ENCODE measurements at places on chromosomes 16 and 17. TPM values are rescaled to one million over a fixed set of nuclear protein-coding genes. Genes with fewer than 3 reads are reported as not detected.

DNA sequence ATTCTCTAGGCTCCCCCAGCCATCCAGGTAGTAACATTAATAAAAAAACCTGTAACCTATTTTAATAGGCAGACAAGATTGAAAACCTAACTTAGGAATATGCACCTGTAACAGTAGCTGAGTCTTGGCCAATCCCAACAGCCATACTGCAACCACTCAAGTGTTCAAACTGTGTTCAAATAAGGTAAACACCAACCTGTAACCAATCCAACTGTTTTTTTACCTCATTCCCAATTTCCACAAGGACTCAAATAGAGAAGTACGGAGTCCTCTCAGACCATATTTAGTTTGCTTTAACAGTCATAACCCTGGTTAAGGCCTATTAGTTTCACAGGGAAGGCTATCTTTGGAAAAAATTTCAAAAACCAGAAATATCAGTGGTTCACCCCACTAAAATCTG is 40.4 kb upstream of the NOS2 start:
- no peak for DNase-seq

DNA sequence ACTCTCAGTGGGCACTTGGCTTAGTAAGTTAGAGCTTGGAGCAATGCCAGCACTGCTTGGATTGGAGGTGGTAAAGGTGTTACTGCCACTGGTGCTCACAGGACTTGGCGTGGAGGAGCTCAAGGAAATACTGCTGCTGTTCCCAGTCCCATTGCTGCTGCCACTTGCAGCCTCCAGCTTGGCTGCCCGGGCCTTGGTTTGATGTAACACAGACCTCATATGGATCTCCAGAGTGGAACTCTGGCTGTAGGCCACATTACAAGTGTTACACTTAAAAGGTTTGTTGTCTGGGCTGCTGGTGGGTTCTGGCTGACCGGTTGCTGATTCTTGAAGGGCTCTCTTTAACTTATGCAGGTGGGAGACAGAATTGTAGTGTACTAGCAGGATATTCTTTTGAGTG is 250.3 kb downstream of the ZFHX3 start:
- no peak for DNase-seq

DNA sequence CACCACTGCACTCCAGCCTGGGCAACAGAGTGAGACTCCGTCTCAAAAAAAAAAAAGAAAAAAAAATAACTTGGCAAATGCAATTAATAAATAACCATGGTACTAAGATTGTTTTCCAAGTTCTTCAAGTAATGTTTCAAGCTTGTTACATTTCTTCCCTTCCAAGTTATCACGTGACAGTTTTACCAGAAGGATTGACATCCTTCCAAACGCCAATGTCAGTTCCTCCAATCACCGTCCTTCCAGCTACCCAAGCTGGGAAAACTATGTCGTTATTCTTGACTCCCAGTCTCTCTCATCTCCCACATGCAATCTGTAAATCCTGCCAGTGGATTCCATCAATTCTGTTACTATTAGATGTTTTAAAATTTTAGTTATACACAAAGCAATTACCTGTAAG is 3.9 kb upstream of the PHAF1 start:
- DNase-seq, result no peak

The HIC1 gene
- 7.6 TPM for total RNA-seq

The HASPIN gene
- not detected for total RNA-seq

DNA sequence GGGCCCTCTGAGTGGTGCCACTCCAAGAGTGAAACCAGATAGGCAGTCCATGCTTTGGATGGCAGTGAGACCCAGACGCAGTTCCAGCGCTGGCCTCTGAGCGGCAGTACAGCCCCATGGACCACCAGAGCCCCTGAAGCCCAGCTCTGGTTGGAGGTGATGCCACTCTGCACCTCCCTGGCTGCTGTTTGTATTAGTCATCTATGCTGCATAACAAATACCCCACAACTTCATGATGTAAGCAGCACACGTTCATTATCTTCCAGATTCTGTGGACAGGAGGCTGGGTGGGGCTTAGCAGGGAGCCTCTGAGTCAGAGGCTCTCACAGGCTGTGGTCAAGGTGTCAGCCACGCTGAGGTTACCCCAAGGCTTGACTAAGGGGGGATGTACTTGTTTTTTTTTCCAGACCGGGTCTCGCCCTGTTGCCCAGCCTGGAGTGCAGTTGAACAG is 5.1 kb upstream of the NME4 start:
- DNase-seq, result peak; percentile 70

GRCh38 chr17:72079700-72080099 is 41.1 kb upstream of the SOX9 start:
- DNase-seq, result no peak

DNA sequence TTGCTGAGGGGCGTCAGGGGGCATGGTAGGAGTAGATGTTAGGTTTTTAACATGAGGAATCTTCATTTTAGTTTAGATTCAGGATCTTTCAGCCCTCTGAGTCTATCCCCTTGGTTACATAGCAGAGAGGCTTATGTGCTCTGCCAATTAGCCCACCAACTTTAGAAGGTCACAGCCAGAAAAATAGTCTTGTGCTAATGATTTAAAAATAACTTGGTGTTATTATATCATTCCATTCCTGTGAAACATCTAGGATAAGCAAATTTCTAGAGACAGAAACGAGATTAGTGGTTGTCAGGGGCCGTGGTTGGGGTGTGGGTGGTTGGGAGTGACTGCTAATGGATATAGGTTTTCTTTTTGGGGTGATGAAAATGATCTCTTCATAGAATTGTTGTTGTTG is 183.7 kb downstream of the SNX29 start:
- no peak for DNase-seq

GRCh38 chr16:60419859-60420258 is 1616.4 kb downstream of the CDH8 start:
- no peak for DNase-seq

GRCh38 chr17:35242158-35242804 is 591 bp upstream of the SLFN5 start:
- peak; percentile 94 for DNase-seq

DNA sequence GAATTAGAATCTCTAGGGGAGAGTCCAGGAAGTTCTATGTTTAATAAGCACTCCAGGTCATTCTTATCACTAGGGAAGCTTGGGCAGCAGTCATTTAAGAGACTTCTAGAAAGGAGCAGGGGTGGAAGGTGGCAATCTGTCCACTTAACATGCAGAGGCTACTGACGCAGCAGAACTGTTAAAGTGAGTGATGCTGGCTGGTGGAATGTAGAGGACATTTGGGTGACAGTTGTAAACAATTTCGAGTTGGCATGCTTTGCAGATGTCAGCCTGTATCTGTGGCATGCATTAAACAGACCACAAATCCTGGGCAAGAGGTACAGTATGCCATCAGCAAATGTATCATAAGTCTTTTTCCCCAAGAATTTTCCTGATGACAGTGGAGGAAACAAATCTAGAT is 40.5 kb upstream of the HS3ST3A1 start:
- no peak for DNase-seq

The YBX2 gene
- 0.43 TPM for total RNA-seq

DNA sequence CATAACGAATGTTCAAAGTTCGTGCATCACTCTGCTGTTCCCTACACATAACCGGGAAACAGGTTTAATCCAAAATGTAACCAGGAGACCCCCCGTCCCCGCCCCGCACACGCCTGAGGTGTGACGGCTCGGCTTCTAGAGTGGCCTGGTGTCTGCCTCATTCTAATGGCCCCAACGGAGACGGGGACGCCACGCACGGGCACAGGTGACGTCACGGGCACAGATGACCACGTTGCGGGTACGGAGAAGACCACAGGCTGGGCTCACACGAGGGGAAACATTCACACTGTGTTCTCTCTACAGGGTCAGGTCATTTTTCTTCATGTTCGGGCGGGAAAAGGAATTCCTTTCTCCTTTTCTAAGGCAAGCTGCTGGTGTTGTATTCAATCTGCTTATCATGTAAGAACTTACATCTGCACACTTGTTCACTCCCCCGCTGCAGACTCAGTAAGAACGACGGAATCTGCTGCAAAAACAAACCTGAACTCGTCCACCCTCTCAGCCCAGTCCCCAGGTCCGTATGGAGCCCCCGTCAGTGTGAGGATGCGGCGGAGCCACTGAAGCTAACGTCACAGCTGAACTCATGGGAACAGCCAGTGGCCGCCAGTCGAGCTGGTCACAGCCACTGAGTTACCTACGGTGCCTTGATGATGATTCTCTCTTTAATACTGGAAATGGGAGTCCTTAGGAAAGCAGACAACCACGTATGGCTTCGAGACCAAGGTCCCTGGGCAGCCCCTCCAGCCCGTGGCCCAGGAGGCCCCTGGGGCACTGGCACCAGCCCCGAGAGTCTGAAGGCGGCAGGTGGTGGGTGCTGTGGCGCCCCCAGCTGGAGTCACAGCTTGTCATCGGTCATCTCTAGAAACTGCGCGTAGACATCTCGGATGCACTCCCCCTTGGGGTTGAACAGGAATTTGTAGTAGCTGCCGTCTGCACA is 32.9 kb downstream of the WDR45B start:
- no peak for DNase-seq

The TOX3 gene
- 7.2 TPM for total RNA-seq

- peak; percentile 71 for DNase-seq
These were observed 1.0 kb downstream of the LMF1 start for GRCh38 chr16:969508-970385.

GRCh38 chr16:70662991-70663523 is 16.7 kb downstream of the IL34 start:
- no peak for DNase-seq

The DNAI2 gene
- total RNA-seq, result not detected

- no peak for DNase-seq
These were observed 70.2 kb upstream of the ZNF750 start for GRCh38 chr17:82910041-82910481.

DNA sequence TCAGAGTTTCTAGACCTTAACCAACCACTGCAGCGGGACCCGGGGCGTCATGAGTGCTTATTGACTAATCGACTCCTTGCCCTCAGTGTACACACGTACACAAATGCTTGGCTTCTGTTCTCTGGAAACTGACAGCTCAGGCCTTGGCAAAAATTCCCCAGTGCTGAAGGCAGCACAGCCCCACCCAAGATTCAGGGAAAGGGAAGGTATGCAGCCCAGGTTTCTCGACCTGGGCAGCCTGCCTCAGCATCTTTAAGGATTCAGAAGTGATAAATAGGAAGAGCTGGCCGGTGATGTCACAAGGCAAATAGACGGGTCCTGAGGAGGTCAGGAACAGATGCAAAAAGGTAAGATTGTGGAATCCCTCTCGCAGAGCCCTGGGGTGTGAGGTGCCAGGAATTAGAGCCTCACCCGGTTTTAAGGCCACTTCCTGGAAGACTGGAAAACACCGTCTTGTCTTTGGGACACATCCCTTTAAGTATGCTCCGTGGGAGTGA is 9.0 kb upstream of the CDH3 start:
- DNase-seq, result peak; percentile 53

The CHST5 gene
- not detected for total RNA-seq

GRCh38 chr16:49478107-49478506 is 104.5 kb downstream of the C16orf78 start:
- no peak for DNase-seq

- no peak for DNase-seq
These were observed 88.2 kb upstream of the FA2H start for GRCh38 chr16:74862743-74863244.

GRCh38 chr16:71357681-71358080 is 842 bp upstream of the CALB2 start:
- no peak for DNase-seq

GRCh38 chr17:35082073-35082657 is 18.7 kb upstream of the RFFL start:
- DNase-seq, result no peak

DNA sequence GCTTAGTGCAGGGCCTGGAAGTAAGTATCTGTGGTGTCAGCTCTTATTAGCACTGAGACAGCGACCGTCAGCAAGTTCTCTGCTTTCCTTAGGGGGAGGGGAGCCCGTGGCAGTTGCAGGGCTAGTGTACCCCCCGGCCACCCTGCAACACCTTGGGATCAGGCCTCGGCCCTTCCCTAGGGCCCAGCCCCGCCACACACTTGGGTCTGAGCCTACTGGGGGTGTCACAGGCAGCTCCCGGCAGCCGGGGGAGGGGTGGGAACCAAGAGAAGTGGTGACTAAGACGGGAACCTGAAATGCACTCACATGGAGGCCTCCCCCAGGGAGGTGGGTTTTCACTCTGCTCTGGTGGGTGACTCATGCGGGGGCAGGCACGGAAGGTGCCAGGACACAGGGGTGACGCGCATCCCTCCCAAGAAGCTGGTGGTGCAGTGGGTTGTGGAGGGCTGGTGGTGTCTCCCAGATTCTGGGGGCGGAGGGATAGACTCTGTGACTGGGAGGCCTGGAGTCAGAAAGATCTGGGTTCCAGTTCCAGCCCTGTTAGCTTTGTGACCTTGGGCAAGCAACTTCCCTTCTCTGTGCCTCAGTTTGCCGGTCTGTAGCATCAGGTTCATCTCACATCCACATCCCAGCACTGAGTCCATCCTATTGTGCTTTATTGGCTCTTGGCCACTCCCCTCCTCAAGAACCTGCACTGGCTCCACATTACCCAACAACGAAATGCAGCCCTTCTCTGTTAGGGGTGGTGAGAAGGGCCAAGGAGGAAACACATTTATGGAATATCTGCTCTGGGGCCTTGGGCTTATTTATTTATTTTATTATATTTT is 44.5 kb downstream of the LAT start:
- DNase-seq, result no peak

DNA sequence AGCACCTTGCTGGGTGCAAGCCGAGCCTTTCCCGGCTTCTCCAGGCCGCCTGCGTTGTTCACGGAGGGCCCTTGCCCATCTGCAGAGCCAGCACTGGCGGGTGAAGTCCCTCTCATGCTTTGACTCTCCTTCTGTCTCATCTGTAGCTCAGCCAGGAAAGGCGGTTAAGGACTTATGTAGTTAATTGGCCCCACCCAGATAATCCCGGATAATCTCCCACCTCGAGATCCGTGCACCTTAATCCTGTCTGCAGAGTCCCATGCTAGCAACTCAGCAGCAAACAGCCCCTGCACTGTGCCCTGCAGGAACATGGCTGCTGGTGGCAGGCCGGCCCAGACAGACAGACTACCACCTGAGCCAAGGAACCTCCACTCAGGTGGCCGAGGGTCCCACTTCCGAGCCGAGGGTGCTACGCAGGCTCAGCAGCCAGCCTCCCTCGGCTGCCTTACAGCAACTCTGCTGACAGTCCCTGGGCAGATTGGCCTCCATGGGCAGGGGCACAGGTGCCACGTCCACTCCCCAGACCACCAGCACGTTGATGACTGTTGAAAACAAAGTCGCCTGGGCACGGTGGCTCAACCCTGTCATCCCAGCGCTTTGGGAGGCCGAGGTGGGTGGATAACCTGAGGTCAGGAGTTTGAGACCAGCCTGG is 16.9 kb downstream of the RAB40C start:
- no peak for DNase-seq
